ENCODE measurements at places on chromosomes 6 and 20. TPM values are rescaled to one million over a fixed set of nuclear protein-coding genes. Genes with fewer than 3 reads are reported as not detected.

DNA sequence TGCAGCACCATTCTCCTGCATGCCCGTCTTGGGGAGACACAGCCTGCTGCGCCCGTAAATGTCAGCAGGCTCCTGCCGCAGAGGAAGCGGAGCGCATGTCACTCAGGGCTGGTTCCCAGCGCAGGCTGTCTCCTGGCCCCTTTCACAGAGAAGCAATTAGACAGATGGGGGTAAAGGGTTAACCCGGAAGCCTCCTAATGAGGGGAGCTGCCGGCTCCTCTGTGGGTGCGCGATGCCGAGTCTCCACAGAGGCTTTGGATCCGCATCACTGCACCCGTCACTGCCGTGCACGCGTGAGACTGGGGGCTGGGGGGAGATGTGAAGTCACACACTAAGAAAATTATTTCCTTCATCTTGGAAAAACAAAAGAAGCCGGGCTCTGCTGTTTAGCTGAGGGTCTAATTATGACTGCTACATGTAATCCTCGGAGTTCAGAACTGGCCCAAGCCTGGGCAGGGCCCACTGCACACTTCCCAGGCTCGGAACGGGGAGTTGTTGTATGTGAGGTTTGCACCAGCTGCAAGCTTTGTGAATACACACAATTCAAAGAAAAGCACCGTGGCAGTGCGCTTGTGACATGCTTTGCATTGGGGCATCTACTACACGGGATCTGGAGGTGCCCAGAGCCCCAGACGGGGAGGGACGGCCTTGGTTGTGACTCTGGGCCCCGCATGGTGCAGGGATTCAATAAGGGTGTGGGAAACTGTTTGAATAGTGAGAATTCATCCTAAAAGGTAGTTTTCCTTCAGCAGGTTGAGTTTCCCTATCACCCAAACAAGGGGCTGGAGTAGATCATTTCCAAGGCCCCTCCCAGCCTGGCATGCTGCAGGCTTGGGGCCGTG lies 331.6 kb downstream of the TAF4 start:
- DNase-seq, result no peak

DNA sequence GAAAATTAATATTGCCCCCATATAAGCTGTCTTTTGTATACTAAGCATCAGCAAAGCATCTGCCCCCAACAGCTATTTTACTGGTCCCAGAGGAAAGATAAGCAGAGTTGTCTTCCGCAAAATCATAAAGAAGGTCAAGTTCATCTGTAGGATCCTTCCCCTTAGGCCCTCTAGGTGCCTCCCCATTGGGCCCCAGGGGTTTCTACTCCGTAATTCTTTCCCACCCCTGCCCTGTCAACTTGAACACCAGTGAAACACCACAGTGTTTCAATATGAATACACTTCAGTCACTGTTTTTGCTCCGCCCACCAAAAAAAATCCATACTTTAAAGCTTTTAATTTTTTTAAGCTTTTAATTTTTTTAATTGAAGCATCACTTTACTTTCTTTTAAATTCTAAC lies 159.2 kb downstream of the ATXN1 start:
- DNase-seq, result no peak

GRCh38 chr6:16762550-16763477 lies 1.6 kb upstream of the ATXN1 start:
- peak; percentile 97 for DNase-seq

- no peak for DNase-seq
These were observed 231.6 kb downstream of the FNDC1 start for GRCh38 chr6:159400826-159401225.

DNA sequence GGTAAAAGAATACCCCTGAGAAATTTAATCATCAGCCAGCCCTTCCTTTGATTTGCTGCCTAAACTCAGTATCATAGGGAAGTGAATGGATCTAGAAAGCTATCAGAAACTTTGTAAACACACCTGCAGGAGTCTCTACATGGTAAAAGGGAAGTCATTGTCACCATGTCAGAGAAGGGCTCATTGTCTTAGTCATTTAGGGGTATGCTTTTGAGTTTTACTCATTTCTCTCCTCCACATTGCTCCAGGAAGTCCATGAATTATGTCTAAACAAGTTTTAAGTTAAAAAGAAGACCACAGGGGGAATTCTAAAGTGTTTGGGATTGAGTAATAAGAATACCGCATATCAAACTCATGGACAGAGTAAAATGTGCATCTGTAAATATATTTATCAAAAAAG lies 2.5 kb downstream of the SLC17A1 start:
- DNase-seq, result no peak

DNA sequence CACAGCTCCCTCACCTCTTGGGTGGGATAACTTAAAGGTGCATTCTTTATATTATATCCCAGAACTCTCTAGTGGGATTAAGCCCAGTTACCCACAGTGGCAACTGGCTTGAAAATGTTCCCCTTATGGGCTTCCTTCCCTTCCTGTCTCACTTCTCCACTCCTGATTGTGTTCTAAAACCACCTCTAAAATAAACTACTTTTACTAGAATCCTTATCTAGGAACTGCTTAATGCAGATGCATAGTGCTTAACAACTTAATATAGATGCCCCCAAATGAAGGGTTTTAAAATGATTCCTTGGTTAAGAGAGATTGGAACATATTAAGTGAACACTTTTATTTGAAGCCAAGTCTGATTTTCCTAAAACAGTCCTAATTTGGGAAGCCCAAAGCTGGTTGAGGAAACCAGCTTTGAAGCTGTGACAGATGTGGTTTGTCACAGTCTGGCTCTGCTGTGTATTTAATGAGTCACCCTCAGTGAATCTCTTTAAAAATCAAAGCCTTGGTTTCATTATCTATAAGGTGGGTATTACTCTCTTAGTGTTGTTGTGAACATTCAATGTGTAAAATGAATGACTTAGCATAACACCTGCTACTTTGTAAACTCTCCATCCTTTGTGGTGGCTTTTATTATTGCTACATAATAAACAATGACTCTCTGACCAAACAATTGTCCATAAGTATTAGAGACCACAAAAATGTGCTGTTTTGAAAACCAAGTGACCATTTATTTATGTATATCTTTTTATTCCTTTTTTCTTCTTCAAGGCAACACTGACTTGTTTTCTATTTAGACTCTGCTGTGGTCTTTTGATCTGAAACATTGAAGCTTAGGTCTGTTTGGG lies 24.4 kb downstream of the PLCB1 start:
- peak; percentile 59 for DNase-seq

DNA sequence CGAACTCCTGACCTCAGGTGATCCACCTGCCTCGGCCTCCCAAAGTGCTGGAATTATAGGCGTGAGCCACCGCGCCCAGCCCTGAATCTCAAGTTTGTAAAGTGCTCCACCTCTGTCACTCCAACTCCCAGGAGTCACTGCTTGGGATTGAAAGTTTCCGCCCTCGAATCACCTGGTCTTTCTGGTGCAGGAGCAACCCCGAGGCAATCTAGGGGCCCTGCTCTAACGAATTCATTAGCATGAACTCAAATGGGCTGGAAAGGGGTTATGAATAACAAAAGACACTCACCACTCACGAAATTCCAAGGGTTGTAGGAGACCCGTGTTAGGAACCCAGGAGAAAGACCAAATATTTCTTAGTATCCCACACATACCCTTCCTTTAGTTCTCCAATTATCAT lies 26.1 kb downstream of the RBCK1 start:
- DNase-seq, result no peak

GRCh38 chr6:69378326-69378725 lies 418.5 kb downstream of the LMBRD1 start:
- no peak for DNase-seq

- DNase-seq, result no peak
These were observed 39.6 kb upstream of the PDE10A start for GRCh38 chr6:165702669-165703068.

DNA sequence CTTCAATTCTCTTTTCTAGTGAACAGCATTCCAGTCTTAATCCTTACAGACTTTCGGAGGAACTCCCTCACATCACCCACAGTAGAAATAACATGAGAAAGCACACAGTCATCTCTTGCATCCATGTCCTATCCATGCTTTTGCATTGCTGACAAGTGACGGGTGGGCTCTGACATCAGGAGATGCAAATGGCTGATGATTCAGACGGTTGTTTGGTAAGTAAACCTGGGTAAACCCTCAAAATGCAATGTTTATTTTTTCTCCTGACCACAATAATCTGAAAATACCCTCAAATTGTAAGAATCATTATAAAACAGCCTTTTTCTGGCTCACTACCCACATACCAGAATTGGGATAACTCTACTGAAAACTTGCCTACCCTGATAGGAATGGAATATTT lies 792.0 kb downstream of the MAFB start:
- DNase-seq, result peak; percentile 97

GRCh38 chr6:66051812-66052211 lies 344.8 kb upstream of the EYS start:
- no peak for DNase-seq

DNA sequence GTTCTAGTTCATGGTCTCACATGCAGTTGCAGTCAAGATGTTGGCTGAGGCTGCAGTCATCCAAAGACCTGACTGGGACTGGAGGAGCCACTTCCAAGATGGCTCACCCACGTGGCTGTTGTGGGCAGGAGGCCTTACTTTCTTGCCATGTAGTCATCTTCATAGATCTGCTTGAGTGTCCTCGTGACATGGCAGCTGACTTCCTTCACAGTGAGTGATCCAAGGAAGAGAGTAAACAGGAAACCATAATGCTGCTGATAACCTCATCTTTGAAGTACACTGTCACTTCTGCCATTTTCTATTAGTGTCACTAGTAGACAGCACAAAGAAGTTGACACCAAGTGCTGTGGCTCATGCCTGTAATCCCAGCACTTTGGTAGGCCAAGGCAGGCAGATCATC lies 40.1 kb upstream of the AKIRIN2 start:
- DNase-seq, result no peak

GRCh38 chr6:122180132-122180531 lies 219.3 kb upstream of the HSF2 start:
- DNase-seq, result peak; percentile 13

- peak; percentile 60 for DNase-seq
These were observed 68.8 kb upstream of the EPB41L1 start for GRCh38 chr20:36085686-36086267.

DNA sequence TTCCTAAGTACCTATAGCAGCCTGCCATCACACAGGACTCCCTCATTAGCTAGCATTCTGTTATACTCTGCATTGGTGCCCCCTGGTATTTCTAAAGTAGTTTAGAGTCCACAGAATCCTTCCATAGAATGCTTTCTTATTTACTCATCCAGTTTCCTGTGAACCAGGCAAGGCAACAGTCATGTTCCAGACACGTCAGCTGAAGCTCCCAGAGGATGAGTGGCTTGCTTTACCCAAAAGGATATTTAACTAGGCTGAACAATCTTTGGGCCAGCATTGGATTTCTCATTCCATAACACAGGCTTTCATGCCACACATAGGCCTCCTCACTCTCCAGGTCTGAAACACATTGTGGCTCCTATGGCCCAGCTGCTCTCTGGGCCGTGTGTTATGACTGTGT lies 203.8 kb upstream of the MAP3K7 start:
- peak; percentile 86 for DNase-seq

DNA sequence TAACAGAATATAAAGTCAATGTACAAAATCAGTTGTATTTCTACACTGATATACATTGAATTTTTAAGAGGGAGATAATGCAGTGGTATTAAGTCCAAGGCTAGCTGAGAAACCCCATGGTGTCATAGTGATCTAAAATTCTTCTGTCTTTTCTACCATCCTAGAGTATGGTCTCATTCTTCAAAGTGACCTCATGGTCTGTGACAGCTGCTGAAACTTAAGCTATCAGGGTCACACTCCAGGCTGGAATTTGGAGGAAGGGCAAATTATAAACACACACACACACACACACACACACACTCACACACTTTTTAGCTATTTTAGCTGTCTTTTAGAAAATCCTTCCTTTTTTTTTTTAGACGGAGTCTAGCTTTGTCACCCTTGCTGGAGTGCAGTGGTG lies 47.3 kb upstream of the DYNLRB1 start:
- peak; percentile 25 for DNase-seq

DNA sequence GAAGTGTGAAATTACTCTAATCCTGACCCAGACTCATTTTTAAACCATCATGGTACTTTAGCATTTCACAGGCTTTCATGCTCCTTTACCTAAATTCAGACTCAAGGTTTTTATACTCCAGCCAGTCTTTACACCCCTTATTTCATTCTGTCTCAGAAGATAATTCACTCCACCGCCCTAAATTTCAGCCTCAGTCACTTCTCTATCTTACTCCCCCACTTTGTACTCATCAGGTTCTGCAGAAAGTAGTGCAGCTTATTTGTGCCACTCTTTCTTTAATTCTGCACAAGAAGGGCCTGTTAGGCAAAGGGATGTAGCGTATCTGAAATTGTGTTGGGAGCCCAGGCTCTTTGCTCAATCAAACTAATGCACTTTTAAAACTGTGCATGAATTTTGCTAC lies 205.5 kb downstream of the ARHGAP18 start:
- no peak for DNase-seq

DNA sequence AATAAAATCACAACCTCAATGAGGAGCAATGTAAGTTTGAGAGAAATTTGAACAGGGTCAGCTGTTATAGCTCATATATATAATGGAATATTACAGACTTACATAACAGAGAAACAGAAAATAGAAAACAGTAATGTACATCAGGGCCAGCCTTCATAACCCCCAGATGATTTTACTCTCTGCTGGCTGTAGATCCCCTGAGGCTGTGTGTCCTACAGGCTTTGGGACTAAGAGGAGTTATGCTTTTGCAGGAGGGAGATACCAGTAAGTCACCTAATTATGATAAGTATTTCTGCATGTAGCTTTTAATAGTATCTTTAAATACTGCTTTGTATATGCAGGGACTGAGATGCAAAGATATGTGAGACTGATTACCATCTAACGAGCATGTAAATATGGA lies 105.8 kb upstream of the ASCC3 start:
- DNase-seq, result no peak

DNA sequence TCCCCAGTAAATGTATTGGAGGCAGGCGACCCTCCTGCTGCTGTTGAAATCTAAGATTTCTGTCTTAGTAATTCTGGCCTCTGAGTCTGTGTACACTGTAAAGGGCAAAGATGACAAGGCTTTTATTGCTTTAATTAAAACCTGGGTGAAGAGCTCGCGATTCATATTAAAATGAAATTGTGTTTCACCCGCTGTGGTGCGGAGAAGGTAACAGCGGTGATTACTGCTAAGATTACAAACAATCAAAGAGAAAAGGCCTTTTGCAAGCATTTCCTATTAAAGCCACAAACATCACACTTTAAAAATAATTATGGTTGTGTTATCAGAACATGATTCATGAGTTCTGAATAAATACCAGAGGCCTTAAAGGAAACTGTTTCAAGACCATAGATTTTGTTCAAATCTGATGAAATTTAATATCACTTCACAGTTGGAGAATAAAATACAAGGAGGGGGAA lies 69.3 kb downstream of the TOX2 start:
- no peak for DNase-seq

DNA sequence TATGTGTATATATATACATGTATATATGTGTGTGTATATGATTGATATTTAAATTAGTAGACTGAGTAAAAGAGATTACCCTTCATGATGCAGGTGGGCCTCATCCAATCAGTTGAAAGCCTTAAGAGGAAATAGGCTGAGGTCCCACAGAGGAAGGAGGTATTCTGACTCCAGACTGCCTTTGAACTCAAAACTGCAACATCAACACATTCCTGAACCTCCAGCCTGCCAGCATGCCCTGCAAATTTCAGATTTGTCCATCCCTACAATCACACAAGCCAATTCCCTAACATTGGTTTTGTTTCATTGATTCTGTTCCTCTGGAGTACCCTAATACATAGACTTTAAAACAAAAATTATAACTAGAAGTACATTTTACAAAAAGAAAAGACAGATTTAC lies 22.9 kb downstream of the SPINT4 start:
- DNase-seq, result no peak

GRCh38 chr6:134287859-134288537 lies 29.9 kb downstream of the SGK1 start:
- DNase-seq, result peak; percentile 74

Gene LPA
- not detected for total RNA-seq

Gene SLC22A3
- not detected for total RNA-seq

Gene E2F3
- total RNA-seq, result 3.3 TPM
